Activated naive CD8-positive, alpha-beta T cell treated with anti-CD3 and anti-CD28 coated beads, Interleukin-2, amount 10 ng/mL, durations not matched to agents 7 days and 5 days (primary cell): ENCODE measurements at places on chromosomes 7 and 10.

DNA sequence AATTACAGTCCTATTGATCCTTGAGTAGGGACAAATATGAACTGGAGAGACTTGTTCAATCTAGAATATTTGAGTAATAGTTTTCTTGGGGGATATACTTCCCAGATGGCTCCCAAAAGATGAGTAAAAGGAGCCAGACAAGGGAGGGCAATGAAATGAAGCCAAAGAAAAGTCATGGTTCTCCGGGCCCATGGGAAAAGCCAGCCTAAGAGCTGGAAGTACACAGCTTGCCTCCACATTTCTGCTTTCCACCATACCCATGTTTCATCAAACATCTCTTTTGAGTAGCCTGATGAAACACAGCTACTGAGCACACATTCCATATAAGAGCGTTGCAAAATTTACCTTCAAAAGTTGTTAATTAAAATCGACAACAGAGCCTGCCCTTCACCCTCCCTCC, 535.0 kb upstream of the FZD8 start:
- DNase-seq: no peak

DNA sequence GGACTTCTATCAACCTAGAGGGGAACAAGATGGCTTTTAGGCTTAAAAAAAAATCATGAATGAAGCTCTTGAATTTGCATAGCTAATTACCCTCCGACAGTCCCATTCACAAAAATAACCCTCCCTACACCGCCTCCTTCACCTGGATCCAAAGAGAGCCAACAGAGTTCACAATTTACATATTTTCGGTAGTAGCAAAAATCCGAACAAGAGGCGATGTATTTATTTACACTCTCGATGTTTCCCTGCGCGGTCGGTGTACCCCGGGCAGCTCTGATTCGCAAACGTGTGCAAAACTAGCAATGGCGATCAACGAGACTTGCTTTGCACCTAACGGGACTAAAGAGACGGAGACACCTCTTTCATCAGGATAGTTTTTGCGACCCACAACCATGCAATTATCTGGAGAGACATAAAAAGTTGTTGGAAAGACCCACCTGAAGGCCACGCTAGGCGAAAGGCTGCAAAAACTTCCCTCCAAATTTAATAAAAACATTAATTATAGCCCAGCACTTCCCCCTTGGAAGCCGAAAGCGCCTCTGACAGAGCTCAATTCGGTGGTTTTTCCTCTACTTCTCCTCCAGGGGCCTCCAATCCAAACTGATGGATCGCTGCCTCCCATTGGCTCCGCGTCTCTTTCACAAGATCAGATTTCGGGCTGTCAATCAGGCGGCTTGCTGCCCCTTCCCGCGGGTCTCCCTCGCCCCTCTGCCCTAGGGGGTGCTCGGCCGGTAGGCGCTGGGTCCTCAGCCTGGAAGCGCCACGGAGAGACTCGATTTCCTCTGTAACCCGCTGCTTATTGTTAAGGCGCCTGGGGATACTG, at the start of gene ETV1:
Gene ETV1 (minus strand): TSS at position 541 of the 823 bp plus-strand sequence. CDS start 614 bp downstream, outside the sequence.
- peak; percentile 28 for DNase-seq

GRCh38 chr10:33780961-33781360, 446.5 kb upstream of the NRP1 start:
- no peak for DNase-seq

GRCh38 chr10:5679606-5680005, 5.0 kb upstream of the TASOR2 start:
- DNase-seq: no peak

- DNase-seq: no peak
Observed at GRCh38 chr10:11020548-11020942, 2.9 kb downstream of the CELF2 start.

GRCh38 chr10:29713450-29713849, 78.7 kb upstream of the SVIL start:
- DNase-seq: no peak

GRCh38 chr7:119708891-119709290, 564.1 kb upstream of the KCND2 start:
- DNase-seq: no peak

DNA sequence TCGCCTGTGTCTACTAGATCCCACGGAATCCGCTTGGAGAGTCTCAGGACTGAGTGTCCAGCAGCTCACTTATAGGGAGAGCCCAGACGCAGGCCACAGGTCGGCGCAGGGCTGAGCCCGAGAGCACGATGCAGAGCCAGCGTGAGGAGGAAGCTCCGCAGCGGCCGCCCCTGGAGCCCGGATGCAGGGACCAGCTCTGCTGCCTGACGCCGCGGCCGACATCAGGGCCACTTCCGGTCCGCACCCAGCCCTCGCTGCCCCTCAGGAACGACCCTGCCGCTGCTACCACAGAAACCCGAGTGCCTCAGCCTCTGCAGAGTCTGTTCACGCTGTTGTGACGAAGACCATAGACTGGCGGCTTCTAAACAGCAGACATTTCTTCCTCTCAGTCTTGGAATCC, 275.8 kb upstream of the PPP2R2D start:
- DNase-seq: no peak

DNA sequence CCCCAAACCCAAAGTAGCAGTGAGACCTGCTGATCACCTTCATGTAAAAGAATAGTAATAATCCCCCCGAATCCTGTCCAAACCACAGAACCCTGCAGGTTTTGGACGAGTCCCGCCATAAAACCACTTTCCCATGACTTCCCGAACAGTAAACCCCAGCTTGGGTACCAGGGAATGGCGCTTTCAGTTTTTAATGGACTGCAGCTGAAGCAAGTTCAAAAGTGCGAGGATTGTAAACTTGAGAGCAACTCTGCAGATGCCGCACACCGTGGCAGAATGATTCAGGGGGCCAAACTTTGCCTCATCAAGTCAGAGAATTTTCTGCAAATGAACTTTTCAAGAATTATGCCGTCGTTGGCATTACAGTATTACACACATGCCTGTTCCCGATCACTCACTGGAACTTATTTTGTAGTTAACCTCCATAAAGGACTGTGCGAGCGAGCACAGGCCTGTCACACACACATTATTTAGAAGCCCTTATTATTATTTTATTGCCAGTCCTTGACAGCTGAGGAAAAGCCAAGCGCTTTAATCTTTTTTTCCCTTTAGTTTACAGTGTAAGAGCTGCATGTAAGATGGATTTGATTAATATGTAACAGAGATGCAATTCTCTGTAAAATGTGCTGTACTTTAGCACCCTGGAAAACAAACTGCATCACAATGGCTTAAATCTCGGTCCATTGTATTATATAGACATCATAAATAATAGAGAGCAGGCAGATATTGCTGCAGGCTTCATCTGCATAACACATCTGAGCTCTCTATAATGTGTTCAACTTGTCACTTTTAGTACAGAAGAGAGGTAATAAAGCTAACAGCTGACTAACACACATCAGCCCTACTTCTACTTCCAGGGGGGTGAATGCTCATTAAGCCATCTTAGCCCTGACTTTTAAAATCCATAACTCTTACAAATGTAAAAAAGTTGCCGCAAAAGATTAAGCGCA, 493.5 kb upstream of the GALNT17 start:
- DNase-seq: no peak

- DNase-seq: no peak
Observed at GRCh38 chr10:15658069-15658702, 61.5 kb downstream of the ITGA8 start.
